ENCODE measurements at places on chromosomes 12 and 14. TPM values are rescaled to one million over a fixed set of nuclear protein-coding genes. Genes with fewer than 3 reads are reported as not detected.

The FAM222A gene
- 11.6 TPM for total RNA-seq

The POTEG gene
- not detected for total RNA-seq

The EML1 gene
- total RNA-seq: 34.9 TPM

The BDKRB1 gene
- not detected for total RNA-seq

The TPPP2 gene
- not detected for total RNA-seq

The TMEM263 gene
- 37.6 TPM for total RNA-seq

The TTC6 gene
- 46.7 TPM for total RNA-seq

The PRPF39 gene
- total RNA-seq: 66.8 TPM

The GZMB gene
- not detected for total RNA-seq

The SAMD15 gene
- total RNA-seq: 9.5 TPM

The OTX2 gene
- total RNA-seq: 0.27 TPM

The VSX2 gene
- total RNA-seq: not detected

The SLCO1B1 gene
- 0.17 TPM for total RNA-seq

The FOXA1 gene
- total RNA-seq: 196 TPM

The IL26 gene
- not detected for total RNA-seq

The CIPC gene
- 25.6 TPM for total RNA-seq

The COX8C gene
- not detected for total RNA-seq

The PPP1R36 gene
- total RNA-seq: 0.79 TPM

The MGP gene
- not detected for total RNA-seq

The CCDC175 gene
- 0.20 TPM for total RNA-seq

The FITM1 gene
- 1.9 TPM for total RNA-seq

The RDH16 gene
- 0.98 TPM for total RNA-seq

The SOX5 gene
- 49.1 TPM for total RNA-seq

The NKX2-8 gene
- not detected for total RNA-seq

The DTX1 gene
- 1.8 TPM for total RNA-seq

The ADAM21 gene
- total RNA-seq: 0.12 TPM

The CAPZA3 gene
- 0.36 TPM for total RNA-seq

The DYRK2 gene
- 48.1 TPM for total RNA-seq

The MTRFR gene
- 15.1 TPM for total RNA-seq

The CCDC197 gene
- total RNA-seq: not detected

The AQP2 gene
- total RNA-seq: 0.29 TPM

The CNPY2 gene
- 230 TPM for total RNA-seq

The TSPAN8 gene
- 0.33 TPM for total RNA-seq

The CEBPE gene
- total RNA-seq: not detected

The ADCY4 gene
- 0.75 TPM for total RNA-seq

The HOXC5 gene
- total RNA-seq: 2.7 TPM

The PARP2 gene
- 35.6 TPM for total RNA-seq

The AMHR2 gene
- 35.7 TPM for total RNA-seq

The HOXC13 gene
- total RNA-seq: not detected

The USP44 gene
- 13.3 TPM for total RNA-seq

The SCYL2 gene
- total RNA-seq: 68.2 TPM

The ARHGEF25 gene
- 18.4 TPM for total RNA-seq

The TAS2R46 gene
- 2.6 TPM for total RNA-seq

The NAP1L1 gene
- total RNA-seq: 785 TPM

The CMA1 gene
- not detected for total RNA-seq

The TBX3 gene
- 16.3 TPM for total RNA-seq

The TAS2R50 gene
- total RNA-seq: 2.7 TPM

The INTS13 gene
- 36.3 TPM for total RNA-seq

The RD3L gene
- total RNA-seq: not detected

The SPIC gene
- not detected for total RNA-seq

Measured in progenitor cell of endocrine pancreas (in vitro differentiated cells).